ENCODE measurements at places on chromosomes 7 and 10.

- DNase-seq, result no peak
- H3K4me1 ChIP-seq, result no peaks in the 10 kb centered on the region
- H3K36me3 ChIP-seq, result no peaks in the 10 kb centered on the region
- H3K4me3 ChIP-seq, result no peak overlapping the region
- H3K27me3 ChIP-seq, result peaks cover 8% of the 10 kb centered on the region
These were observed 33.3 kb upstream of the MNX1 start for GRCh38 chr7:157043745-157044144.

DNA sequence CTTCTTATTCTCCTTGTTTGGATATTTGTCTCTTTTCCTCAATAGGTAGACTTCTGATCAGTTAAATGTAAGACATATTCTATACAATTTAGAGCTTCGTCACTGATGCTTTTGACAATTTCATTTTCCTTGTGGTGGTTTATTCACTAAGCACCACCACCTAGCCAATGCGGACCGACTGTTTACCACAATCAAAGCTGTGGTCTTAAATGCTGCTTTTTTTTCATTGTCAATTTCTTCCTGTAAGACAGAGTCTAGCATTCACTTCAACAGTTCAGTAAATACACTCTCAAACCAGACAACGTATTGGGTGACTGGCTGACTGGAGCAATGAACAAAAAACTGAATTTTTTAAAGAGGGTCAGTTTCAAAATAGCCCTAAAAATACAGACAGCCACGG, 239.0 kb downstream of the DNAJB6 start:
- H3K36me3 ChIP-seq, result no peaks in the 10 kb centered on the region
- H3K4me3 ChIP-seq, result no peak overlapping the region
- no peak overlapping the region for H3K27ac ChIP-seq

- no peaks in the 10 kb centered on the region for H3K4me1 ChIP-seq
- H3K27me3 ChIP-seq, result no peaks in the 10 kb centered on the region
These were observed 11.7 kb upstream of the CFTR start for GRCh38 chr7:117468174-117468573.

DNA sequence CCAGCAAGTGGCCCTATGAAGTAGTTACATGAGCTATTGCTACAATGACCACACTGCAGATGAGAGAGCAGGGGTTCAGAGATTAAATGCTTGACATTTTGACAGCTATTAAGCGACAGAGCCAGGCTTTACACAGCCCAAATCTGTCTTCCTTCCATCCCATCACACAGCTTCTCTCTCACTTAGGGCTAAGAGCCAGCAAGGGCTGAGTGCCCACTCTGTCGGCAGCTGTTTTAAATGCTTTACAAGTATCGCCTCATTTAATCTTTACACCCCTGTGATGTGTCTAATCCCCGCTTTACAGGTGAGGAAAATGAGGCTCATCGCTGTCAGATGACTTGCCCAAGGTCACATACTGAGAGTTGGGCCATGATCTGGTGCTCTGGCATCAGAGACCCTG, 15.2 kb upstream of the OPALIN start:
- H3K4me3 ChIP-seq, result no peak overlapping the region
- no peak for DNase-seq
- H3K27me3 ChIP-seq, result peaks cover 4% of the 10 kb centered on the region
- peaks cover 4% of the 10 kb centered on the region for H3K4me1 ChIP-seq
- H3K36me3 ChIP-seq, result no peaks in the 10 kb centered on the region

DNA sequence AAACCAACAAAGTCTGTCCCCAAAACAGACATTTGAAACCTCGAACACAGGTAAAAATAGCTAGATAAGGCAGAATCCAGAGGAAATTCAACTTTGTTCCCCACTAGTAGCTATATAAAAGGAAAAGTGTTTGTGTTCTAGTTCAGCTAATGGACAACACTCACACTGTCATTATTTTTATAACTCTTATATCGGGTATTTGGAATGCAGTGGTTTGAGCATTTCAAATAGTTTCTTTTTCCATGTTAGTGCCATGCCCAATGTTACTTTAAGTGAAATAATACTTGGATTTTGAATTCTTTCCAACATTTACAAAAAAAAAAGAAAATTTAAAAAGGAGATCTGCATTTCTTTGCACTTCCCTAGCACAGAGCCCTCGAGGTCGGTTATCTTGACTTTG, 213.6 kb downstream of the DOCK4 start:
- no peaks in the 10 kb centered on the region for H3K27me3 ChIP-seq
- H3K4me3 ChIP-seq, result no peak overlapping the region
- no peak overlapping the region for H3K27ac ChIP-seq
- no peaks in the 10 kb centered on the region for H3K36me3 ChIP-seq

DNA sequence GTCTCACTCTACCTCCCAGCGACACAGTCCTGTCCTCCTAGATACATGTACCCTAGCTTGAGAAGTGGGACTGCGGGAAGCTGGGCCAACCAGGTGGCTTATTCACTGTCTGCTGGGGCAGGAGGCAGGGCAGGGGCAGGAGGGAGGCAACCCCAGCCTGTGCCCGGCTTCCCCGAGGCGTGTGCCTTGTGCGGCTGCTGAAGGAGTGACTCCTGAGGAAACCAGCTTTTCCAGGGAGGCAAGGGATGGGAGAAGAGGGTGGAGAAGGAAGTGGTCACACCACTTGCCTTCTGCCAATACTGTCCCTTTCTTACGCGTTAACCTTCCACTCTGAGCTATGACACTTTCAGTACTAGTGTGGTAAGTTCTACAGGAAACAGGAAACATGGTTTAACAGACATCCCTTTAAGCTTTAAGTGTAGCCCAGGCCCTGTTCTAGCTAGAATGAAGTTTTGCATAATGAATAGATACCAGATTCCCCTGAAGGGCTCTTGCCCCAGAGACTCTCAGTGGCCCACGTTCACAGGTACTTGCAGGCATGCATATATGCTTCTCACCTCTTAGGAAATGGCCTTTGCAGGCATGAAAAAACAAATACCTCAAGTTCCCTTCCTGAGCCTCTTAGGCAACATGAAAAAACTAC, 40.6 kb downstream of the SYPL1 start:
- no peaks in the 10 kb centered on the region for H3K36me3 ChIP-seq
- no peak overlapping the region for H3K4me3 ChIP-seq
- no peaks in the 10 kb centered on the region for H3K27me3 ChIP-seq
- no peaks in the 10 kb centered on the region for H3K4me1 ChIP-seq

GRCh38 chr7:741191-741671, 14.2 kb upstream of the PRKAR1B start:
- DNase-seq, result no peak
- H3K27ac ChIP-seq, result no peak overlapping the region
- no peaks in the 10 kb centered on the region for H3K27me3 ChIP-seq
- no peak overlapping the region for H3K4me3 ChIP-seq

- H3K36me3 ChIP-seq, result no peaks in the 10 kb centered on the region
- no peak overlapping the region for H3K27ac ChIP-seq
- no peaks in the 10 kb centered on the region for H3K27me3 ChIP-seq
- H3K4me3 ChIP-seq, result no peak overlapping the region
These were observed 70.6 kb downstream of the MALRD1 start for GRCh38 chr10:19119191-19119590.
